ENCODE measurements at places on chromosomes 11 and 22.

GRCh38 chr22:45320357-45320976 is 10.7 kb downstream of the FAM118A start:
- DNase-seq: no peak

DNA sequence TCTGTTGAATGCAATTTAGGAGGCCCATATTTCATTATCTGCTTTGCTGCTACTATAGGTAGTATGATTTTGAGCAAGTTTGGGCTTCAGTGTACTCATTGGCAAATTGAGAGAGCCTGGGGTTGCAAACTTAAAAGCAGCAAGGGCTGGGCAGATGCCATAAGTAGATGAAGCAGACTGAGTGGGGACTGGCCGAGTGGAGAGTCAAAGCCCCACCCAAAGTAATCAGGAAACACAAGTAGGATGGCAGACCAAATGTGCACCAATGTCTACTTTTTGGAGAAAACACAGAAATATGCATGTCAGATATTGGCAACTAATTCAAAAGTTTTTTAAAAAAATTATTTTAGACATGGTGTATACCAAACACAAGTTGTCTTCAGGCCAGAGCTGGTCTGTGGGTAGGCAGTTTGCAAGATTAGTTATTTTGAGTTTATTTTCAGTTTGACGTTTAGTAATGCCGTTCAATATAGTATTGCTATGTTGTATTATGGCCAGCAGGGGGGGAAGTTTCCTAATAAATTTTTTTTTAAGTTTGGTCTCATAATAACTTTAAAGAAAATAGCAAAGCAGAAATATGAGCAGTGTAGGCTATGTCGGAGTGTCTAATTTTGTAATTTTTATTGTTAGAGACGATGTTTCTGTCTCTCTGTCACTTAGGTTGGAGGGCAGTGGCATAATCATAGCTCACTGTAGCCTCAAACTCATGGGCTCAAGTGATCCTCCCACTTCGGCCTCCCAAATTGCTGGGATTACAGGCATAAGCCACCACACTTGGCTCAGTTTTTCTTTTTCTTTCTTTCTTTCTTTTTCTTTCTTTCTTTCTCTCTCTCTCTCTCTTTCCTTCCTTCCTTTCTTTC is 105.1 kb downstream of the HIPK3 start:
- DNase-seq: no peak

DNA sequence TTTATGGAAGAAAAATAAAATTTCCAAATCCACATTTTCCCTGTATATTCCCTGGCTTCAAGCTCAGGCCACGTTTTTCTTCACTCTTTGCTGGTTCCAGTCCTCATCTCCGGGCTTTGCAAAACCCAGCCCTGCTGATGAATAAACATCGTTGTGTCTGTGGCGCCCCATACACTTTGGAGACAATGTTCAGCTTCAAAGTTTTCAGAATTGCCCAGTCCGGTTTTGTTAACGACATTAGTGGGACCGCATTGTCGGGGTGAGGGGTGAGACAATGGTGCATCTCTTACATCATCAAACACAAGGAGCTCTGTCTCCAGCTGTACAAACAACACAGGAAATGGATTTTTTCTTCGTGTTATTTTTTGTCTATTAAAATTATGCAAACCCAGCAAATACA is 53.4 kb upstream of the HTATIP2 start:
- peak; percentile 41 for DNase-seq

DNA sequence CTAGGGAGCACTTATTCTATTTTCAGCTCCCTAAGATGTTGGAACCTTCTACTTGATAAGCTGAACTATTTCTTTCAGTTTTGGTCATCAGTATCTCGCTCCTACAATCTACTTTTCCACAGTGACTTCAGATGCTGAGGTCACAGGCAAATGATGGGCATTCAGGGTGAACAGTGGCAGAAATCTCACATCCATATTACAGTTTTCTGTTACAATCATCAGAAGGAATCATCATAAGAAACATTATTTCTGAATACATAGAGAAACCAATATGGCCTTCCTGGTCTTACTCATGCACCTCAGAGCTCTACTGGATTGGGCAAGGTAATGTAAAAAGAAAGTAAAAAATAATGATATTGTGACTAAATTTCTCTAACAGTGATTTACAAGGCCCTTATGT is 39.4 kb upstream of the DDI1 start:
- DNase-seq: no peak

DNA sequence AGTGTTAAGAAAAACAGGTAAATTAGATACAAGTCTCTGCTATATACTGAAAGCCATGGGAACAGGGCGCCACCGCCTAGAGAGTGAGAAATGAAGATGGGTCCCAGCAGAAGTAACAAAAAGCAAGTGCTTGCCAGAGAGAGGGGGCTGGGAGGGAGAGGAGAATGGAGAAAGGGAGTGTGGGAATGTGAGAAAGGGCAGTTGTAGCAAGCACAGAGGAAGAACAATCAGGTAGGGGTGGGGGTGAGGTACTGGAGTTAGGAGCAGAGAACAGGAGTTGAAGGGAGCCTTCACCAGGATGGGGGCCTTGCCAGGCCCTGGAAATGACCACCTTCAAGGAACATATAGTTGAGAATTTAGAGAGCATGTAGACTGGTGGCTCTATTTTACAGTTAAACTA is 66.8 kb downstream of the TCF20 start:
- DNase-seq: no peak

GRCh38 chr11:102495161-102496042 is 35.1 kb downstream of the MMP7 start:
- peak; percentile 76 for DNase-seq

DNA sequence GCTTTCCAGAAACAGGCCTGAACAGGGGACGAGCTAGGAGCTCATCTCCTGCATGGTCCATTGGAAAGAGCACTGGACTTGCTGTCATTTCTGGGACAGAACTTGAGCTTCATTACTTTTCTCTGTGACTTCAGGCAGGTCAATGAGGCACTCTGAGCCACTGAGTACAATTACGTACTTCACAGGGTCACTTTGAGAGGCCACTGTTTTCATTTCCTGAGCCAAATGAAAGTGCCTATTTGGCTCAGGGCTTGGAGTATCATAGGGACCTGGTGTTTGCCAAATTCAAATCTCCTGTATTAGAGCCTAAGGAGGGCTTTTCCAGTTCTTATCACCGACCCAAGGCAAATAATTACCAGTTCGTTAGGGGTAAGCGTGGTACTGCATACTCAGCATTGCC is 319.3 kb downstream of the CADM1 start:
- DNase-seq: no peak

- DNase-seq: no peak
These were observed 60.6 kb upstream of the E2F8 start for GRCh38 chr11:19301361-19301760.

DNA sequence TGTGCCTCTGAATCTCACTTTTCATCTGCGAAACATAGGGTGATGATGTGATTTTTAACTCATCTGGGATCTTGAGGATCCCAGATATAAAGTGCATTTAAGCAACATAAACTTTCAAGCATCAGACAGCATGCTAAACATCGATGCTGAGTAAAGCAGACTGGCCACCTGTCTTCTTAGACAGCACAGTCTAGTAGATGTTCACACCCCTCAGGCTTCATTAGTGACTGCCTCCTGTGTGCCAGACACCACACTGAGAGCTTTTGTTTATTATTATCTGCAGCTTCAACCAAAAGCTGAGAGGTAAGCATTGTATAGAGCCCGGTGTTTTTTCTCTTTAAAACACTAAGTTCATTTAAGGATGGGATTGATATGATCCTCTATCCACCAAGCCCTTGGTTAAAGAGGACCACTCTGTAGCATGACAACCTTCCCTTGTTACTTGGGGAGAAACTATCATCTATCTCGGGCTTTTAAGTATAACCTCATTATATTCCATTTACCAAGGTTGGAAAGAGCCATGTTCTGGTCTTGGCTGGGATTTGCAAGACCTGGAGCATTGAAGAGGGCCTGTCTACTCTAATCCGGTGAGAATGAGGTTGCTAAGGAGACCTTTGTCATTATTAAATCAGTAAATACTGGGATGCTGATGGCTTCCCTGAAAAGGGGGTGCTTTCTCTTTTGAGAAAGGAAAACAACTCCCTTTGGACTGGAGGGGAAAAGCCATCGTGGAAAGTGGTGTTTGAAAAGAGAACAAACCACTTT is 114.2 kb upstream of the SEZ6L start:
- no peak for DNase-seq

DNA sequence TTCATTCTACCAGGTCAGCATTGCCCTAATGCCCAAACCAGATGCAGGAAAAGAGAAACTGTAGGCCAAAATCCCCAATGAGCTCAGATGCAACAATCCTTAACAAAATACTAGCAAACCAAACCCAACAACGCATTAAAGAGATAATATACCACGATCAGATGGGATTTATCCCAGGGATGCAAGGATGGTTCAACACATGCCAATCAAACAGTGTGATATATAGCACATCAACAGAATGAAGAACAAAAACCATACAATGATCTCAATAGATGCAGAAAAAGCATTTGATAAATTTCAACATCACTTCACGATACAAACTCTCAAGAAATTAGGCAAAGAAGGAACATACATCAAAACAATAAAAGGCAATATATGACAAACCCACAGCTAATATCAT is 45.0 kb downstream of the IMMP1L start:
- no peak for DNase-seq

DNA sequence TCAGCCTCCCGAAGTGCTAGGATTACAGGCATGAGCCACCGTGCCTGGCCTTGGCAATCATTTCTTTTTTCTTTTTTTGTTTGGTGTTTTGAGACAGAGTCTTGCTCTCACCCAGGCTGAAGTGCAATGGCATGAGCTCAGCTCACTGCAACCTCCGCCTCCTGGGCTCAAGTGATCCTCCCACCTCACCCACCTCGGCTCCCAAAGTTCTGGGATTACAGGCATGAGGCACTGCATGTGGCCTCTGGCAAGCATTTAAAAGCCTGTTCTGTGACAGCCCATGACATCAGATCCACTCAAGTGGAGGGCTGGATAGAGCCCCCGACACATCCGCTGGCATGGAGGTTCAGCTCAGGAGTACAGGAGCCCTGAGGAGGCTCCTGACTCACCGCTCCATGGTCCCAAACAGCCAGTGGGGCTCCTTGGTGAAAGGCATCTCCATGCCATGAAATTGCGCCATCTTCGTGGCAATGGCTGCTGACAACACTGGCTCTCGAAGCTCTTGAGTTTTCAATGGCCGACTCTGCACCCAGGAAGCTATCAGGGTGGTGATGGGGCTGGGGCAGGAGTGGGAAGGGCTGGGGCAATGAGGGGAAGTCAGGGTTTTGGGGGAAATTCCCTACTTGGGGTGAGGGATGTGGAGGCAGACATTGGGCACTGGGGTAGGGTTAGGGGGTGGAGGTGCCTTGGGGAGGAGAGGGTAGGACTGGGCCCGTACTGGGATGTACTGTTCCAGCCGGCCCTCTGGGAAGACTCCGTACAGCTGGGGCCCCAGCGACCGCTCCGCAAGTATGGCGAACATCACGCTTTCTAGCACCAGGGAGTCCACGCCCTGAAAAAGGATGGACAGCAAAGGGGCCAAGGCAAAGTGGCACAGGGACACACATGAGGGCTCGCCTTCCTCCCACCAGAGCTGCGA is 1.4 kb downstream of the CHKB start:
- no peak for DNase-seq

- no peak for DNase-seq
These were observed 446.3 kb downstream of the SOX6 start for GRCh38 chr11:15909937-15910598.

DNA sequence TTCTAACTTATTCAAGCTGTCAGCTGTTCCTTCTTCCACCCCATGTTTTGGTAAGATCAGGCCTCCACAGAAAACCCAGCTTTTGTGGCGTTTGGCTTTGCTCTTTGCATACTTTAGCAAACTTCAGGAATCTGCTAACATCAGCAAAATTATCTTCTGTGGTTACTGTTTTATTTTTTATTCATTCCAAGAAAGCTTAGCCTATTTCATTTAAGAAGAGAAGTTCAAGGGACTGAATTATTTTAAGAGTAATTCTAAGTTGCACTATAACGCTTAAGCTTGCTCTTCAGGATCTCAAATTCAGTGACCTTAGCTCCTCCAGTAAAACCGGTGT is 1.1 kb downstream of the JHY start:
- DNase-seq: no peak

DNA sequence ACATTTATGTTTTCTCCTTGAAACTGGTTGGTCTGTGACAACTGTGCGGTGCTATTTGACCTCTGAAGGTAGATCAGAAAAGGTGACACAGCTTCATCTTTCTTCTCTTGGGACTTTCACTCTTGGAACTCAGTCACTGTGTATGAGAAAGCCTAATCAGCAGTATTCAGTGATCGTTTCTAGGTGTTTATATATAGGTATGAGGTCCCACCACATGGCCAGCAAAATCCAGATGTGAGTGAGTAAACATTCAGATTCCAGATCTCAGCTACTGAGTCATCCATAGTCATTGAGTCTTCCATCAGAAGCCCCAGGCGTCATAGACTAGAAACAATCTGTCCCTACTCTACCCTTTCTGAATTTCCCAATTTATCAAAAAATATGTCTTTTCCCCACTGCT is 117.3 kb upstream of the CTSC start:
- DNase-seq: no peak

DNA sequence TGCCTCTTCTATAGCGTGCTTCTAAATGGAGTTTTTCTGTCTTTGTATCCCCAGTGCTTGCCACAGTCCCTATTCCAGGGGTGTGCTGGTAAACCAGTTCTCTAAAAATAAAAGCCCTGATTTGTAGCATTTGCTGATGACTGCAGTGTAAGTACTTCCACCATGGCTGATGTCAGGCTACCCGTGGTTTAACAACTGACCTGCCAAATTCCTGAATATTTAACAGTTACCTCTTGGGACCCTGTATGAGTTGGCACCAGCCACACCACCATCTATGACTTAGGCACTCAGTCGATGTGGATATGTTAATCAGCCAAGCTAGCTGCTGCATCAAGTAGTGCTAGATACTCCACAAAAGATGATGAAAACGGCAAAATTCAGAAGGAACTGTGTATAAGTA is 94.0 kb upstream of the MTNR1B start:
- no peak for DNase-seq

- DNase-seq: no peak
These were observed 54.4 kb downstream of the GRAMD1B start for GRCh38 chr11:123484448-123484847.

- no peak for DNase-seq
These were observed 7.3 kb upstream of the OSBP2 start for GRCh38 chr22:30687358-30687757.

- DNase-seq: no peak
These were observed 110.4 kb downstream of the RRAS2 start for GRCh38 chr11:14248580-14248981.

- peak; percentile 39 for DNase-seq
These were observed 77.2 kb downstream of the TMPRSS5 start for GRCh38 chr11:113628912-113629311.

- no peak for DNase-seq
These were observed 35.4 kb downstream of the BIRC2 start for GRCh38 chr11:102382384-102382783.

GRCh38 chr11:83691451-83691950 is 405.3 kb upstream of the CCDC90B start:
- DNase-seq: no peak

- DNase-seq: no peak
These were observed 1.6 kb downstream of the DIXDC1 start for GRCh38 chr11:111938687-111939160.
